ENCODE measurements at places on chromosomes 3 and 15. TPM values are rescaled to one million over a fixed set of nuclear protein-coding genes. Genes with fewer than 3 reads are reported as not detected.

The CSTA gene
- total RNA-seq = 0.89 TPM

The RAF1 gene
- total RNA-seq = 75.0 TPM

The PFKFB4 gene
- total RNA-seq = 13.8 TPM

The ALPK3 gene
- total RNA-seq = under 0.01 TPM

The SST gene
- total RNA-seq = not detected

The BRPF1 gene
- 8.6 TPM for total RNA-seq

The HAPLN3 gene
- 7.2 TPM for total RNA-seq

The GABRA5 gene
- not detected for total RNA-seq

The C2CD4A gene
- total RNA-seq = not detected

The ARRDC4 gene
- total RNA-seq = 13.3 TPM

The ASB14 gene
- total RNA-seq = not detected

The SLC30A4 gene
- 4.3 TPM for total RNA-seq

The ANKDD1A gene
- 1.7 TPM for total RNA-seq

The TRH gene
- total RNA-seq = 0.18 TPM

The UMPS gene
- 26.8 TPM for total RNA-seq

The KLF15 gene
- 4.6 TPM for total RNA-seq

The ARL6 gene
- total RNA-seq = 6.6 TPM
